ENCODE measurements at places on chromosomes 4 and X.

- no peak for DNase-seq
These were observed 13.1 kb downstream of the PDGFC start for GRCh38 chr4:156958276-156959074.

DNA sequence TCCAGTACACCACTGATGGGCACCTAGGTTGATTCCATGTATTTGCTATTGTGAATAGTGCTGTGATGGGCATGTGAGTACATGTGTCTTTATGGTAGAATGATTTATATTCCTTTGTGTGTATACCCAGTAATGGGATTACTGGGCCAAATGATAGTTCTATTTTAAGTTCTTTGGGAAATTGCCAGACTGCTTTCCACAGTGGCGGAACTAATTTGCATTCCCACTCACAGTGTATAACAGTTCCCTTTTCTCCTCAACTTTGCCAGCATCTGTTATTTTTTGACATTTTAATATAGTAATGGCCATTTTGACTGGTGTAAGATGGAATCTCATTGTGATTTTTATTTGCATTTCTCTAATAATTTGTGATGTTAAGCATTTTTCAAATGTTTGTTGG lies 25.9 kb downstream of the CC2D2A start:
- peak; percentile 27 for DNase-seq

DNA sequence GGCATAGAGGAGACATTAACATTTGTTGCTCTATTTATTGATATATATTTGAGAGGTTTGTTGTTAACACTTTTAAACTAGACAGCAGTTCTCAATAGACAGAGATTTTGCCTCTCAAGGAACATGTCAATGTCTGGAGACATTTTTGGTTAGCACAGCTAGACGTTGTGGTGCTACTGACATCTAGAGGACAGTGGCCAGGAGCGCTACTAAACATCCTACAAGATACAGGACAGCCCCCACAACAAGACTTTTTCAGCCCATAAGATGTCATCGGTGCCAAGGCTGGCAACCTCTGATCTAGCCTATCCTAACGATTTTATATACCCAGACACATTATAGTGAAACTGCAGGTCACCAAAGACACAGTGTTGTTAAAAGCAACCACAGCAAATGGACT lies 18.4 kb upstream of the CTSO start:
- DNase-seq = peak; percentile 42

- peak; percentile 34 for DNase-seq
These were observed at the start of gene PWWP3B for GRCh38 chrX:106168107-106168506. PWWP3B (plus strand) TSS chrX:106168305; CDS start chrX:106205433, 37,128 bp downstream.

DNA sequence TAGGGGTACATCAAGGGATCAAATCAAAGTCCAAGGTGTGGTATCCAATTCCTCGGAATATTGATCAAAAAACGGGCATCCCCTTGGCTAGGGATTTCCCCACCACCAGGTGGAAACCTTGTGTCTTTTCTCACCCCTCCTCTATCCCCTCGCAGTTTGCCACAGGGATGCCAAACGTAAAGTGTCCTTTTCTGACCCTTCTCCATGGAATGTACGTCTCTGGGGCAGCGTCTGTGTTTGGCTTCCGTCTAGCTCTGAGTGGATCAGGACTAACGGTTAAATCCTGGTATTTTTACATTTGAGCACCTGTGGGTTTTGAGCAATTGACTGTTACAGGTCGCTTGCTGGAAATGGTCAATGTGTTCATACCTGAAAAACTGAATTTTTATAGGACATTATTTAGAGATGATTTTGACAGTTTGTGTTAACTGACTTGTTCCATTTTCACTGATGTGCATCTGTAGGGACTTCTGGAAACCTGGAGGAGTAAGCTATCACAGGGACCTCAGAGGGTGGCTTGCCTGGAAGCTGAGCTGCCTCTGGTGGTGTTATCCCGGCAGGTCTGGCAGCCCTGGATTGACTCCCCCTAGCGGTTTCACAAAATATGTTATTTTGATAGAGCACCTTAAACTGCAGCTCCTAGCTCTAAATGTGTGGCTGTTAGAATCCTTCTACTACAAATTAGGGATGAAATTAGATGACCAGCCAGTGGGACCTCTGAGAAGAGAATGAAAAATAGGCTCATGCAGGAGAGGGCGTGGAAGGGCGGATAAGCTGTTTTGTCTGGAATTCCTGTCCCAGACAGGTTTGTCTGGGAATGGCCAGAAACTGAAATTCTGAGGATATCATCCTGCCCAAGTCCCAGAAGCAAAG lies 8.8 kb upstream of the MGST2 start:
- DNase-seq = peak; percentile 74

DNA sequence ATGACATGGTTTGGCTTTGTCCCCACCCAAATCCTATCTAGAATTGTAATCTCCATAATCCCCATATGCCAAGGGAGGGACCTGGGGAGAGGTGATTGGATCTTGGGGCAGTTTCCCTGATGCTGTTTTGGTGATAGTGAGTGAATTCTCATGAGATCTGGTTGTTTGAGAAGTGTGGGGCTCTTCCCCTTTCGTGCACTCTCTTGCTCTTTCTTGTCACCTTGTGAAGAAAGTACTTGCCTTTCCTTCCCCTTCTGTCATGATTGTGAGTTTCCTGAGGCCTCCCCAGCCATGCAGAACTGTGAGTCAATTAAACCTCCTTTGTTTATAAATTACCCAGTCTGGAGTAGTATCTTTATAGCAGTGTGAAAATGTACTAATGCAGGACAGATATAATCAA lies 36.4 kb upstream of the FREM3 start:
- no peak for DNase-seq

DNA sequence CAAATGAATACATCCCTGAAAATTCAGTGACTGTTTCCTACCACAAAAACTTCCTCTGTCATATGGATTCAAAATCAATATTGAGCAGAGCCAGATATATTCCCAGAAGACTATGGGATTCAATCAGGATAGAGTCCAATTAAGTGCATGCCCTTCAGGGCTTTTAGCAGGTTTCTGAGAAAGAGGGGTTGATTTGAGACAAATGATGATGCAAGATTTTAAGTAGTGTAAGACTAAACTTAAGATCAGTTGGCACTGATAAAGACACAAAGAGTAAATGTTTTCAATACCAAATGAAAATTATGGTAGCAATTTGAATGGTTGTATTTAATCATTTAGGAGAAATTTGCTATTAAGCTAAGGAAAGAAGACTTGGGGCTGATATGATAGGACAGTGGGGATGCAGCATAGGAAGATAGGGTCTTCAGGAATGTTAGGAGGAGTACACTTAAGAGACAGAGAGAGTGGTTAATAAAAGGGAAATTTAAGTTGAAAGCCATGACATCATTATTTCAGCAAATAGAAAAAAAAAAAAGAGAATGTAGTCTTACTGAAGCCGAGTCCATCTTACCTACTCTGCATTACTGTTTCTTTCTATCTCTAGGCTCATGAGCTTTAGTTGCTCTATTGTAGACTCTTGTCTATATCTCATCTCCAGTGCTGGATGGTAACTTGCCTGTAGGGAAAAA lies 32.0 kb upstream of the XK start:
- no peak for DNase-seq

- no peak for DNase-seq
These were observed 54.5 kb upstream of the MAMLD1 start for GRCh38 chrX:150308532-150309157.

DNA sequence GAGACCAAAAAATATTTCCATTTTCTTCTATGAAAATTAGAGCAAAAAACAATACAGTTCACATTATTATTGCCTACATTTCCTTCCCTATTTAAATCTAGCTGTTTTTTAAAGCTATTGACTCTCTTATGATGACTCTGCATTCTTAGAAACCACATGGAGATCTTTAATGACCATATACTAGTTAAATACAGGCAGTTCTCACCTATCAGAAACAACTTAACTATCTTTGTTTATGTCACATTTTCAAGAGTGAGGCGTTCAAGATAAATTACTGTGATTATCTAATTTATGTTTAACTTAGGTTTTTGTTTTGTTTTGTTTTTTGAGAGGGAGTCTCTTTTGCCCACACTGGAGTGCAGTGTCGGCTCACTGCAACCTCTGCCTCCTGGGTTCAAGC lies 3.0 kb downstream of the CISD2 start:
- DNase-seq = no peak

- DNase-seq = no peak
These were observed 48.3 kb downstream of the DMP1 start for GRCh38 chr4:87698394-87698793.

DNA sequence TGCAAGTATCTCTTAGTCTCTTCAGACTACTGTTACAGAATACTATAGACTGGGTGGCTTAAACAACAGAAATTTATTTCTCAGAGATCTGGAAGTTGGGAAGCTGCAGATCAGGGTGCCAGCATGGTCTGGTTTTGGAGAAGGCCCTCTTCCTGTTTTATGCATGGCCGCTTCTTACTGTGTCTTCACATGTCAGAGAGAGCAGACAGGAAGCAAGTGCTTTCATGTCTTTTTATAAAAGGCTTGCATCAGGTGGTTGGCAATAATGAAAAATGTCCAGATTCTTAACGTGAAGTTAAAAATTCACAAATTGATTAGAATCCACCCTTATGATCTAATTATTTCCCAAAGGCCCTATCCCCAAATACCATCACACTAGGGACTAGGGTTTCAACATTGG lies 284.9 kb downstream of the RPA4 start:
- no peak for DNase-seq

DNA sequence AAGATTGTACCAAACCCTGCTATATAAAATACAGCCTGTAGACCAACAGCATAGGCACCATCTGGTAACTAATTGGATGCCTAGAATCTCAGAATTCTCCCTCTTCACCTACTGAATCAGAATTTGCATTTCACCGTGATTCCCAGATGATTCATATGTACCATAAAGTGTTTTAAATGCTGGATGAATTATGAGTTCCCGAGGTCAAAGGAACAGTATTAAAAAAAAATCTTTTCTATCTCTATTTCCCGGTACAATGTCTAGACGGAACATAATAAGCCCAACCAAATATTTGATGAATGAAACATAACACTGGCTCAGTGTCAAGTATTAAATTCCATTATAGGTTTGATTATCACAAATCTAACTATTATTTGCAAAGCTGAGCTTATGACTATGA lies 280.0 kb downstream of the ANKRD50 start:
- peak; percentile 92 for DNase-seq

GRCh38 chr4:74330295-74330750 lies 22.1 kb downstream of the EPGN start:
- DNase-seq = no peak

GRCh38 chr4:112093636-112094202 lies 51.5 kb upstream of the FAM241A start:
- no peak for DNase-seq

- no peak for DNase-seq
These were observed 56.2 kb downstream of the COX7B2 start for GRCh38 chr4:46852800-46853199.

DNA sequence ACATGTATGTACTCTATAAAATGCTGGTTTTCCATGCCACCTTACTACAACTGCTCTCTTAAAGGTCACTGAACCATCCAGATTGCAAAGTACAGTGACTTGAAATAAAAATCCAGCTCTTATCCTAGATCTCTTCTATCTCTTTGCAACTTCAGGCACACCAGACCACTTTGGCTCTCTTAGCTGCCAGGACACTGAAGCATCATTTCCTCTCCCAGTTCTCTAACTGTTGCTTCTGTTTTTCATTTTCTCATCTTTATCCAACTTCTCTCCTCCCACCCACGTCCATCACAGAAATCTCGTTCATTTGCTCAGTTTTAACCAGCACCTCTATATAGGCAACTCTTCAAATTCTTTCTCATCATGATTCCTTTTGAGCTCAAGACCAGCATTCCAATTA lies 74.3 kb downstream of the METTL14 start:
- DNase-seq = no peak

GRCh38 chrX:19156186-19156585 lies 33.9 kb upstream of the ADGRG2 start:
- DNase-seq = peak; percentile 12

DNA sequence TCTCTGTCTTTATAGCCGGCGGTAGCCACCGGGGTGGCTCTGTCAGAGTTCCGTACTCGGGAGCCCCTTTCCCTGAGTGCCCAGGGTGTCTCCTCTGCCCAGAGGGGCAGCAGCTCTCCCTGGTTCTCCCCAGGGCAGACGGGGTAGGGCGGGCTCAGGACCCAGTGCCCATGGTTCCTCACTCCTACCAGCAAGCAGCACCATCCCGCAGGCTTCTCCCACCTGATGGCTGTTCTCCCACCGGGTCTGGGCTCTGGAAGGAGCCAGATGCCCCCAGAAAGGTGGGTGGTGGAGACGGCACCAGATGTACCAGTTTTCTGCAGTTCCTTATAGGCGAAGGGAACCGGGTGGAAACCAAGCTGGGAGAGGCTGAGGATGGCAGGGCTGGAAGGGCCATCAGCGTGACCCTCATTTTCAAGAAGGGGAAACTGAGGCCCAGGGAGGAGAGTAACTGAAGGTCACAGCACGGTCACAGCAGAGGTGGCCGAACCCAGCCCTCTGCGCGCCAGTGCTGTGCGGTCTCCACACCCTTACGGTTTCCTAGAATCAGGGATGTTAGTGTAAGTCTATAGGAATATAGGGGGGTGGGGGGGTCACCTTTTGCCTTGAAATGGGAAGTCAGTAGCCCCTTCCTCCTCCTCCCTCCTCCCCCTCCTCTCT lies 198.7 kb downstream of the AFAP1 start:
- DNase-seq = no peak

GRCh38 chr4:127394516-127394915 lies 238.2 kb upstream of the INTU start:
- DNase-seq = no peak

DNA sequence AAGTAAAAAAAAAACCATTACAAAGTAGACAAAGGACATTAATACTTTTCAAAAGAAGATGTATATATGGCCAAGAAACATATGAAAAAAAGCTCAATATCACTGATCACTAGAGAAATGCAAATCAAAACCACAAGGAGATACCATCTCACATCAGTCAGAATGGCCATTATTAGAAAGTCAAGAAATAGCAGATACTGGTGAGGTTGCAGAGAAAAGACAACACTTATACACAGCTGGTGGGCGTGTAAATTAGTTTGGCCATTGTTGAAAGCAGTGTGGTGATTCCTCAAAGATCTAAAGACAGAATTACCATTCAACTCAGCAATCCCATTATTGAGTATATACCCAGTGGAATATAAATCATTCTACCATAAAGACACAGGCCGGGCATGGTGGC lies 39.3 kb downstream of the TASL start:
- no peak for DNase-seq

- DNase-seq = peak; percentile 78
These were observed 144.9 kb downstream of the C4orf33 start for GRCh38 chr4:129240816-129241215.

- peak; percentile 85 for DNase-seq
These were observed 68.0 kb upstream of the MSX1 start for GRCh38 chr4:4791299-4792111.

- peak; percentile 93 for DNase-seq
These were observed 589.7 kb downstream of the SPRY1 start for GRCh38 chr4:123986268-123986798.
